PC-9 (cell line): ENCODE measurements at places on chromosomes 1 and 21.

- DNase-seq = no peak
Observed at GRCh38 chr1:84148758-84149157, 4.7 kb downstream of the PRKACB start.

DNA sequence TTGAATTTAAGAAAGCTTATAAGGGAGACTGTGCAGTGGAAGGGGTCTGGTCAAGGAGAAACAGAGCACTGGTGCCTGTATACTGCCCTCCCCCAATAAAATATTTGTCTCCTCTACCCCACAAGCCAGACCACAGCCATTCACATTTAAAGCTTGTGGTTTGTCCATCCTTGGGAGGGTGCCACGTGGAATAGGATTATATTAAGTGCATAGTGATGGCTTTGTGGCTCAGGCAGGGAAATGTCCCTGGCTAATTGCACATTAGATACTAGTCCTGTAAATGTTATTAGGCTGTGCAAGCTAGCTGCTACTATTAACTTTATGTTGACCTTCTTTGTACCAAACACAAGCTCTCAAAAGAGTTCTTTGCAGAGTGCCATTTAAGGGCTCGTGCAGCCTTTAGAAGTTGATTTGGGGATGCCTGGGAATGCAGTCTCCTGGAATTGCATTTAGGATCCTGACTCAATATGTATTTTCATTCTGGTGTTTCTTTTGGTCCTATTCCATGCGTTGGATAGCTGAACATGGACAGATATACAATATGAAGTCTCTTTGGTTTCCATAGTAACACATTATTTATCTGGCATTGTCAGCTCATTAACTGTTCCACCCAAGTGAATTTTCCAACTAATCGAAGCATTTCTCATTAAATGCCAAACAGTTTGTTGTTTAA, 210.6 kb downstream of the ROR1 start:
- DNase-seq = no peak

- DNase-seq = no peak
Observed at GRCh38 chr1:61280452-61280851, 198.1 kb downstream of the NFIA start.

DNA sequence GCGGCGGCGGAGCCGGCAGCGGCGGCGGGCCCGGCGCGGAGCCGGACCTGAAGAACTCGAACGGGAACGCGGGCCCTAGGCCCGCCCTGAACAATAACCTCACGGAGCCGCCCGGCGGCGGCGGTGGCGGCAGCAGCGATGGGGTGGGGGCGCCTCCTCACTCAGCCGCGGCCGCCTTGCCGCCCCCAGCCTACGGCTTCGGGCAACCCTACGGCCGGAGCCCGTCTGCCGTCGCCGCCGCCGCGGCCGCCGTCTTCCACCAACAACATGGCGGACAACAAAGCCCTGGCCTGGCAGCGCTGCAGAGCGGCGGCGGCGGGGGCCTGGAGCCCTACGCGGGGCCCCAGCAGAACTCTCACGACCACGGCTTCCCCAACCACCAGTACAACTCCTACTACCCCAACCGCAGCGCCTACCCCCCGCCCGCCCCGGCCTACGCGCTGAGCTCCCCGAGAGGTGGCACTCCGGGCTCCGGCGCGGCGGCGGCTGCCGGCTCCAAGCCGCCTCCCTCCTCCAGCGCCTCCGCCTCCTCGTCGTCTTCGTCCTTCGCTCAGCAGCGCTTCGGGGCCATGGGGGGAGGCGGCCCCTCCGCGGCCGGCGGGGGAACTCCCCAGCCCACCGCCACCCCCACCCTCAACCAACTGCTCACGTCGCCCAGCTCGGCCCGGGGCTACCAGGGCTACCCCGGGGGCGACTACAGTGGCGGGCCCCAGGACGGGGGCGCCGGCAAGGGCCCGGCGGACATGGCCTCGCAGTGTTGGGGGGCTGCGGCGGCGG, 1.0 kb downstream of the ARID1A start:
- no peak for DNase-seq

DNA sequence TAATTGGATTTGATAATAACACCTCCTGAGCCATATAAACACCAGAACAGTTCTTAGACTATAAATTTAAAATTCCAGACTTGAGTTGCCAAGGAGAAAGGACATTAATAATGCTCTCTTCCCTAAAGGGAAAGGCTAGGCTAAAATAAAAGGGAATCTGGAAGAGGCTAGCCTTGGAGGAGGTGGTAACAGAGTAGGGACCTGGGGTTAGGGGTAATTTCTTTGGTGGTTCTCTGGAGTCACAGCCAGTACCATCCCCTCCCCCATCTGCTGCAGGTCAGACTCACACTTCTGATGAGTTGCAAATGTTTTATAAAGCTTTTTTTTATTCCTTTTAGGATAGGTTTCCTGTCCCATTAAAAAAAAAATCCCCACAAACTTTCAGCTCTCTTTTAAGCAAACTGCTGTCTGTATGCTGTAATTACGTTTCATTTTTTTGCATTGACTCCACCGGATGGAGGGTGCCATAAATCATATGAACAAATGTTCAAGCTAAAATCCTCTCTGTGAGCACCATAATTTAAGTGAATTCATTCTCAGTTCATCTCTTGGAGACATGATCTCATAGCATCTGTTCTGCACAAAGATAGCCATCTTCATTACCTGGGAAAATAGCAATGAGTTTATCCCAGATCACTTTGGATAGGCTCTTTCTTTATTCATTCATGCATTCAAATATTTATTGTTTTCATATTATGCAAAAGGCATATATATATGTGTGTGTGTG, 379.6 kb downstream of the TTLL7 start:
- no peak for DNase-seq

- DNase-seq = no peak
Observed at GRCh38 chr1:170568197-170568596, 36.2 kb downstream of the GORAB start.

GRCh38 chr1:236627727-236628408, 23.6 kb upstream of the HEATR1 start:
- no peak for DNase-seq

- no peak for DNase-seq
Observed at GRCh38 chr1:182453631-182454030, 3.7 kb downstream of the RGSL1 start.

- no peak for DNase-seq
Observed at GRCh38 chr1:112579801-112580510, 39.0 kb downstream of the ST7L start.

DNA sequence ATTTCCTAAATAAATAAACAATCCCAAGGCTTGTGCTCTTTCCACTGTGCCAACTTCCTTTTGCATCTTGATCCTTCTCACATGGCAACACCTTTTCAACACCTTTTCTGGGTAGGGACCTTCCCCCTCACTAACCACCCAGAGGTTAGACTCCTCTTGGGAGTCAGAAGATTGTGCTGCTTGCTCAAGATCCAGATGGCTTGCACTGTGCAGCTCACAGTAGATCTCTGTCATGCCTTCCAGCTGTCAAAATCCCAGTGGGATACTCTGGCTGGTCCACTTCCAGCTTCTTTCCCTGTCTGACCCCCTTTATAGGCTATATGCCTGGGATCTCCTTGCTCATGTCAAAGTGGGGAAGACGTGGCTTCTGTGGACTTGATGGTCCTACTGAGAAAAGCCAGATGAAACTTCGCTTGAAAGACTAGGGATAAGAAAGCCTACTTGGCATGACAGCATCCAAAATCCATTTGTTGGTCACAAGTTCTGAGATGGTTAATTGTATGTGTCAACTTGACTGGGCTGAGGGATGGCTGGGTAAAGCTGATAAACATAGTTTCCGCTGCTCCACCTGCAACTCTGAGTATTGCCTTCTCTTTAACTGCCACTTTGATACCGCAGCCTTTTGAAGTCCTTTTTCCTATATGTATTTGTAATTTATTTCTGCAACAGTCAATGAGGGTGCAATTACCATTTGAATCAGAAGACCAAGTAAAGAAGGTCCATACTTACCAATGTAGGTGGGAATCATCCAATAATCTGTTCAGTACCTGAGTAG, 74.5 kb downstream of the S1PR1 start:
- DNase-seq = no peak
